ENCODE measurements at places on chromosomes 7 and 10.

DNA sequence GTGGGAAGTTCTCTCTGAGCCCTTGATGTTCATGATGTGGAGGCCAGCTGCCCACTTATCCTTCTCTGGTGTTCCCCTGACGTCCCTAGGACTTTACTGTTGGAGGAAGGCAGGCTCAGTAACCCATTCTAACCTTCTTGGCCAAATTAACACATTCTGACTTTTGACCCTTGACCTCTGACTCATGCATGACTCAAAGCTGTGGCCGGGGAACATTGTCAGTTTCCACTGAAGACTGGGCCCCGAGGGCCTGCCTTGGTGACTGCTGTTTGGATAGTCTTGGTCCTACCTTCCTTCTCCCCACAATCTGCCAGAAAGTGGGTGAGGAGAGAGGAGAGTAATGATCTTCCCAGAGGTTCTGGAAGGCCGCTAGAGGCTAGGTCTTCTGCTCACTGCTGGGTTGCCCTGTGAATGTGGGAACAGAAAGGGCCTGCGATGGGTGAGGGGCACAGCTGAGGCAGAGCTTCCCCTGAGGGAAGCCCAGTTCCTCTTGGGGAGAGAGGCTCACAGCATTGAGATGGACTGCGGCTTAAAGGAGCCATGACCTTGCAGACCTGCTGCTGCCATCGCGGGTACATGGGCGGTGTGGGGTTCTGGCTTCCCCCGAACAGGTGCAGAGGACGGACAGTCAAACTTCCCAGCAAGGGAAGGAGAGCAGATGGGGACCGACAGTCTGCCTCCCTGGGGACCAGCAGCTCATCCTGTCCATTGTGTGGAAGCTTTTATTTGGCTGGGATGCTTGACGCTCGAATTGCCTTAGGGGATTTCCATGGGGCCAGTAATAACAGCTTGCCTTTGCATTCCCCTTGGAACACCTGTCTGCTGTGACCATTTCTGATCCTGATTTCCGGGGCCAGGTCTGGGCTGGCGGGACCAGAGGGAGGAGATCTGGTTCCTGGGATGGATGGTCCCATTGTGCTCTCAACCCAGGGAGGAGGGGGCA is 43.8 kb downstream of the ADAMTS14 start:
- no peak for DNase-seq

DNA sequence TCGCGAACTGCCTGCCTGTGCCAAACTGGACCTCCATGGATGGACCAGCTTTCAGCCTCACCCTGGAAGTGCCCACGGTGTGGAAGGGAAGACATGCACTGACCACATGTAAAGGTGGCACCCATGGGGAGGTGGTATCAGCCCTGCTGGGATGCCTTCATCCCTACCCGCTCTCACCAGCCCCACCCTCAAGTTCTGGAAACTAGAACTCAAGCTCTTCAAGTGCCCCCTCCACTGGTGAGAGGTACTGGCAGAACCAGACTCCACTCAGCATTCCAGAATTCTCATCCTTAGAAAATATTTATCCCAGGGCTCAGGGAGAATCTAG is 5.9 kb downstream of the ZNF488 start:
- no peak for DNase-seq

DNA sequence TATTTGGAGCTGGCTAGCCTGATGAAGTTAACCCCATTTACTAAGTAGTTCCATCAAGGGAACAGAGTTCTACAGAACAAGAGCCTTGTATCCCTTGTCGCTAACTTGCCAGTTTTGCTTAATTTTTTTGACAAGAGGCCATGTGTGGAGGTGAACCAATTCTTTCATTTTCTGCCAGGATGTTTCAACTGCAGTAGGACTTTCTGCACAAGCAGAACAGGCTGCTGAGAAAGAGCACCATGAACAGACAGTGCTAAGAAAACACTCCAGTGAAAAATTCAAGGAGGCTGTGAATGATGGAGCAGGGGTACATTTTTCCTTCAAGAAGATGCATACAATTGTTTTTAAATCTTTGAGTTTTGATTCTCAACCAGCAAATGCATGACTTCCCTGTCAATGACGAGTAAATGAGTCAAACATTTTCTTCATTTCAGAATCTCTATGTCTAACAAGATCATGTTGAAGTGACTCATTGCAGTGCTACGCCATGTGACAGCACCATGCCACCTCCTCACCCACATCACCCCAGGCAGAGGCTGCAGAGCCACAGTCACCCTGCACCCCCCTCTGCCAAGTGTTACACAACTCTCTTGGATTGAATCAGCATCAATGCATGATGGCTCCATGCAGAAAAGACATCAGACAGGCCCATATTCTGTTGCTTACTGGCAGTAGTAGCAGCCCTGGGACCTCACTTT is 193.1 kb downstream of the COBL start:
- DNase-seq = peak; percentile 57

DNA sequence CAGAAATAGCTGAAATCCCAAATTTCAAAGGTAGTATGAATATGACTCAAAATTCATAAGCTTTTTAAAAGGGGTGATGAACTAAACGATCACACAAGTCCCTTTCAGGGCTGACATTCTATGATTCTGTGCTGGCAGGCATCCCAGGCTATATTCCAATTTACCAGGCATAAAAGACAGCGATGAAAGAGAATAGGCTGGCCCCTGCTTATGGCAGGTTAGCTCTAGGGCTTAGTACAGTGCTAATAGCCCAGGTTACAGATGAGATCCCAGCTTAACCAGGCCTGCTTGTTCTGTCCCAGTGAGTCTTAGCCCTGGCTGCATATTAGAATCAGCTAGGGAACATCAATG is 56.4 kb downstream of the CDHR3 start:
- DNase-seq = no peak

DNA sequence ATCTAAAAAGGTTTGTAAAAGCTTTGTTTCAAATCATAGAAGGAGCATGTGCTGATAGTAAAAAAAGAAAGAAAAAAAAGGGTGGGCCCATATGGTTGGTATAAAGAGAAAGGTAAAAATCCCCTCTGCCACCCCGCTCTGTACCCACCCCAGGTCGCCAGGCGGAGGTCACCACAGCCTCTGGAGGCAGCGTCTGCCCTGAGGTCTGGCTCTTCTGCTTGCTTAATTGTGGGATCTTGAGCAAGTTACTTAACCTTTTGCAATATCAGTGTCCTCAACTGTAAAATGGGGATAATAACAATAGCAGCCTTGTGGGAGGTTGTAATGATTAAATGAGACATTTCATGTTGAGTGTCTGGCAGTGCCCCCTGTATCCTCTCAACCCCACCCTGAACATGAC is 10.7 kb upstream of the PCBD1 start:
- no peak for DNase-seq

- DNase-seq = no peak
Observed at GRCh38 chr7:134532180-134532953, 5.0 kb downstream of the AKR1B10 start.

- no peak for DNase-seq
Observed at GRCh38 chr10:110456523-110457091, 41.1 kb upstream of the DUSP5 start.

Measured in AG09309 (cell line).